ENCODE measurements at places on chromosomes 5 and 9. TPM values are rescaled to one million over a fixed set of nuclear protein-coding genes. Genes with fewer than 3 reads are reported as not detected.

GRCh38 chr5:147397616-147398015, 112.3 kb downstream of the DPYSL3 start:
- no peak overlapping the region for H3K4me3 ChIP-seq
- H3K27me3 ChIP-seq: no peaks in the 10 kb centered on the region
- no peak for DNase-seq
- H3K27ac ChIP-seq: no peak overlapping the region
- no peaks in the 10 kb centered on the region for H3K36me3 ChIP-seq
- no peaks in the 10 kb centered on the region for H3K4me1 ChIP-seq

SURF4 gene
- 147 TPM for total RNA-seq

LCN15 gene
- not detected for total RNA-seq

DNA sequence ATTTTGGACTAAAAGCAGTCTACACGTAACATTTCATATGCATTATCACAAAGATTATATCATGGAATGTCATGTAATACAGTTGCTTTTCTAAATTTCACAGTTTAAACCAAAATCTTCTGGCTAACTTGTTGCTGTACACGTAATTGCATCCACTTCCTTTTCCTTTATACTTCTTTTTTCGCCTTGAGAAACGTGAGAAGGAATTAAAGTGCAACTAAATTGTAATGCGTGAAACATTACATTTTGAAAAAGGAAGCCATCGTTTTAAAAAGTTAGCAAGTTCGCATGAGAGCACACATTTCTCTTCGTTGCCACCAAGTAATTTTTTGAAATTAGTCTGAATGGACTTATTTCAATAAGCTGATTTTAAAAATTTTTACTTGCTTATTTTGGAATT, 80.0 kb downstream of the MEGF10 start:
- no peak overlapping the region for H3K27ac ChIP-seq
- no peaks in the 10 kb centered on the region for H3K4me1 ChIP-seq
- DNase-seq: no peak
- no peaks in the 10 kb centered on the region for H3K36me3 ChIP-seq
- H3K4me3 ChIP-seq: no peak overlapping the region

DNA sequence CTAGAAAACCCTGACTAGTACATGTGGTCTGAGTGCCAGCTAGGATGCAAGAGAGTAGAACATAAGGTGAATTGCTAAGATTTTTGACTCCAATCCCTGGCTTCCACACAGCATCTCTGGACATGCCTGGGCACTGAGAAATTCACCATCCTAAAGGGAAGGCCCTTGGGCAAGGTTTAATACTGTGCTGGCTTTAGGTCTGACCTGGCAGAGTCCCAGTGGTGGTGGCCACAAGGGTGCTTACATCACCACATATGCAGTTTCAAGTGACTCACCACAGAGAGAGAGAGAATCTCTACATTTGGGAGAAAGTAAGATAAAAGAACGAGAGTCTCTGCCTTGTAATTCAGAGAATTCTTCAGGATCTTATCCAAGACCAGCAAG, 661.6 kb upstream of the C9orf72 start:
- no peak for DNase-seq
- no peaks in the 10 kb centered on the region for H3K36me3 ChIP-seq
- H3K27ac ChIP-seq: no peak overlapping the region
- H3K4me3 ChIP-seq: no peak overlapping the region

Measured in activated CD4-positive, alpha-beta T cell treated with anti-CD3 and anti-CD28 coated beads, Interleukin-2, amount 10 ng/mL, durations not matched to agents 7 days and 5 days (primary cell).